ENCODE measurements at places on chromosomes 3 and 15.

DNA sequence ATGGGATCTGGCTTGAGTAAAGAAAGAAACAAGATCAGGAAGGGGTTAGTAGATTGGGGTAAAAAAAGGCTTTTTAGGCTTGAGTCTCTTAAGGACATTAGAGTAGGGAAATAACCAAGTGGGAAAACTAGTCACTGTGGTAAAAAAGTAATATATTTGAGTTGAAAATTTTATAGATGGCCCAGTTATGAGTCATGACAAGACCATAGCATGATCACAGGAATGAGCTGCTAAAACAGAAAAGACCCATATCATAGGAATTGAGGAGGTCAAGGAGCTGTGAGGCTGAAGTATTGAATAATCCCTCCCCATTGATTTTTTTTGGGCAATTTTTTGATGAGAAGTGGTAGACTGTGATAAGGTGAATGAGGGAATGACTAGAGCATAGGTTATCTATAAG, 69.2 kb upstream of the TBC1D5 start:
- no peak for DNase-seq

DNA sequence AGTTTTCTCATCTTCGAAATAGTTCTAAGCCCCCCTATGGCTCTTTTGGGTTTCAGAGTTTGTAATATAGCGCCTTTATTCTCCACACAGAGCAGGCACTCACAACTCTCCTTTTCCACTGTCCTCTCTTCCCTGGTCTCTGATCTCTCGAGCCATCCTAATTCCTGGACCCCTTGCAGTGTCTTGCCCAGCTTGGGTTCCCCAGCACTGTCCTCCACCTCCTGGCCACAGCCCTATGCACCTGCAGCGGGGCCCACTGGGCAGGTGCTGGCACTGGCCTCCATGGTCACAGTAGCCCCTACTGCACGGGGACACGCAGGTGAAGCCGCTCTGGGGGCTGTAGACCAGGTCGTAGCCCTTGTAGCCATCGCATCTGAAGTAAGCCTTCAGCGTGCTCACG, 27.9 kb downstream of the MUC20 start:
- DNase-seq, result no peak

DNA sequence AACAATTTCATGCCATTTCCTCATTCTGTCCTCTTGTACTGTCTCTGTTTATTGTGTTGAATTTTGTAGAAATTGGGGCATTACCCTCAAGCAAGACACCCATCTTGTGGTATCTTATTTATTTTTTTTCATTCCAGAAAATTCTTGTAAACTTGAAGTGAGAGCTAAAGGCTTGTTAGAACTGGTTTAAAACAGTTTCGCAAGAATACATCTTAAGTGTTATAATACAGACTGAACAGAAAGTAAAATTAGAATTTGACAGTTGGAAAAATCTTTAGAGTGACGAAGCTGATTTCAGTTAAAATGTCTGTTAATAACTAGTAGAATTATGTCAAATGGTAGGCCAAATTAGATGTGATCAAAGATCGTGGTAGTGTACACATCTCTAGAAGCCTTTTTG, 26.9 kb downstream of the RNF13 start:
- no peak for DNase-seq

- peak; percentile 33 for DNase-seq
These were observed 118.7 kb downstream of the NUP210 start for GRCh38 chr3:13301286-13301987.

GRCh38 chr15:88257311-88258092, 963 bp upstream of the NTRK3 start:
- peak; percentile 21 for DNase-seq

GRCh38 chr3:146682171-146682570, 77.0 kb upstream of the PLSCR5 start:
- no peak for DNase-seq

GRCh38 chr15:44999105-44999504, 23.9 kb upstream of the SORD start:
- DNase-seq, result no peak

GRCh38 chr3:110405830-110406585, 665.6 kb upstream of the NECTIN3 start:
- no peak for DNase-seq

- no peak for DNase-seq
These were observed 20.1 kb downstream of the ZDHHC3 start for GRCh38 chr3:44955917-44956316.

DNA sequence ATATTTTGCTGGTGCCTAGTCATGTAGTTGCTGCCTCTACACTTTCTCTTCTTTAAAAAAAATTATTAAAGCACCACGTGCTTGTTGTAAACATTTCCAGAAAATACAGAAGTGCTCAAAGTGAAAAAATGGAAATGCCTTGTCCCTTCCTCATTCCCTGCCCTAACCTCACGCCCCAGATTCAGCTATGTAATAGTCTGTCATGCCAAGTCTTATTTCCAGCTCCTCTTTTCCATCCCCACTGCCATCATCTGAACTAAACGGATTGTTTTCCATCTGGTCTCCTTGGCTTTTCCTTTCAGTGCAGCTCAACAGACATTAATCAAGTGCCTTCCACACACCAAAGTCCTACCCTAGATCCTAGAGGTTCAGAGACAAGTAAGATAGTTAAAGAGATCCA, 15.5 kb downstream of the ZNF774 start:
- no peak for DNase-seq

DNA sequence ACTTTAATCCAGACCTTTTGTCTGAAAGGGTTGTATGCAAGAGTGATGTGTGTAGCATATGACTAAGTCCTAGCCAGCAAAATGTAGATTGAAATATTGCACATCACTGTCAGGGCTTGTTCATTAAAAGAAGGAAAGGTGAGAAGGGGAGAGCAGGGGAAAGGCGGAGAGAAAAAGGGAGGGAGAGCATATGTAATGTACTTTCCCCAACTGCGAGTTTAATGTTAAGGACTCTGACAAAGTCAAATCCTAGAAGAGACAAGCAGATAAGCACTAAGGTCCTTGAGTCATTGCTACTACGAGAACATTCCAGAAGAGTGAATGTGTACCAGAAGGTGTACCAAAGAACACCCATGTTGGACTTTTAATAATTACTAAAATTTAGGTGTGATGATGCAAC, 1336.7 kb downstream of the NSUN3 start:
- DNase-seq, result no peak

DNA sequence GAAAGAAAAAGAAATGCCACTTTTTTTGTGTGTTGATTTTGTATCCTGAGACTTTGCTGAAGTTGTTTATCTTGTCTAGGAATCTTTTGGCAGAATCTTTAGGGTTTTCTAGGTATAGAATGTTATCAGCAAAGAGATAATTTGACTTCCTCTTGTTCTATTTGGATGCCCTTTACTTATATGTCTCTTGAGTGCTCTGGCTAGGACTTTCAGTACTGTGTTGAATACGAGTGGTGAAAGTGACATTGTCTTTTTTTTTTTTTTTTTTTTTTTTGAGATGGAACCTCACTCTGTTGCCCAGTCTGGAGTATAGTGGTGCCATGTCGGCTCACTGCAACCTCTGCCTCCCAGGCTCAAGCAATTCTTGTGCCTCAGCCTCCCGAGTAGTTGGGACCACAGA, 64.7 kb upstream of the NPHP3 start:
- DNase-seq, result no peak

DNA sequence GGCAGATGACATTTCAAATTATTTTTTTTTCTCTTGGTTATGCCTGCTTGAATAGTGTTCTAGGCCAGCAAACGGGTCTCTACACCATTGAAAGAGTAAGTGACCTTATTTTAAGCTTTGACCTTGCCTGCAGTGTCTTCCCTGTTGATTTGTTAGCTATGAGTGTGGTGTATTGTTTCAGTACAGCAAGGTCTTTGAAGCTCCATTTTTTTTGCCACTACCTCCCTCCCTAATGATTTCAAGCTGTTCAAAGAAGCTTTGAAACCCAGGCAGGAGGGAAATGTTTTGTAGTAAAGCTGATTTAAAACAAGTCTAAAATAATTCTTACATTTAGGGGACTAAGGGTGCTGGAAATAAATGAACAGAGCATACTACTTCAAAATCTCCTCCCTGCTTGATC, 1249.8 kb downstream of the ROBO1 start:
- no peak for DNase-seq

GRCh38 chr3:119156868-119157267, 10.9 kb downstream of the TEX55 start:
- DNase-seq, result no peak

- peak; percentile 42 for DNase-seq
These were observed 6.6 kb downstream of the TIPARP start for GRCh38 chr3:156681002-156681401.

DNA sequence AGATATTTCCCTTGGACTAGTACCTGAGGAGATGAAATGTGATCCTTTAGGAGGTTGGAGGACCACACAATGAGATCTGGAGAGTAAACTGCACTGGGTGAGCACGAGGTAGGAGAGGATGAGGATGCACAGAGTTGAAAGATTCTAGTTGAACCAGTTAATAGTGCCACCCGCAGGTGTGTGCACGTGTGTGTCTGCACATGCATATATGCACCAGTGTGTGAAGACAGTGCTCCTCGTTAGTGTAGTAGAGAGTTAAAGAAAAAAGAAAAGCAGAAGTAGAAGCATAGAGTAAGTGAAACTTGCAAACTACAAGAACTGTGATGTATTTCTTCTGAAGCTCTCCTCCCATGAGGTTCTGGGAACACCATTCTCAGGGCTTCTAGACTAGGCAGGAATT, 8.4 kb downstream of the MED12L start:
- DNase-seq, result no peak
